Subcutaneous adipose tissue (tissue), 4 donors: ENCODE measurements at places on chromosomes 2 and 18. TPM values are rescaled to one million over a fixed set of nuclear protein-coding genes. Genes with fewer than 3 reads are reported as not detected.

PTRHD1 gene
- total RNA-seq: 20.7 TPM

SANBR gene
- total RNA-seq: 12.6 TPM

HOXD11 gene
- total RNA-seq: not detected

GALNT13 gene
- 15.8 TPM for total RNA-seq

NAT8 gene
- not detected for total RNA-seq
